ENCODE measurements at places on chromosomes 6 and 20.

GRCh38 chr6:104325341-104326172 lies 534.2 kb downstream of the HACE1 start:
- DNase-seq, result no peak

DNA sequence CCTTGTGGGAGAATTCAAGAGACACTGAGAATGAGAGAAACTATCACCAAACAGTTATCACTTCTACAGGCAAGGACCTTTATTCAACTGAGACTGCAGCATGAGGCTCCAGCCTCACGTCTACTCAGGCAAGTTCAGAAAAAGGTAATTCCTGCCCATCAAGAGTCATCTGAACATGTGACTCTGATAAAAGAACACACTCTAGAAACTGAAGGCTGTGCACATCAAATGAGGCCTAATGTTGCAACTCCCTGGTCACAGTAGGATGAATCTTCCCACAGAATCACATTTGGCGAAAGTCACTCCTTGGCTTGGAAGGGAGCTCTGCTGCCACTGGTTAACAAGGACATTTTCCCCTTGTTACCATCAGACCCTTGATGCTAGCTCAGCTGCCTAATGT lies 71.2 kb upstream of the EMILIN3 start:
- no peak for DNase-seq

GRCh38 chr6:24107294-24107693 lies 18.7 kb upstream of the NRSN1 start:
- DNase-seq, result no peak

DNA sequence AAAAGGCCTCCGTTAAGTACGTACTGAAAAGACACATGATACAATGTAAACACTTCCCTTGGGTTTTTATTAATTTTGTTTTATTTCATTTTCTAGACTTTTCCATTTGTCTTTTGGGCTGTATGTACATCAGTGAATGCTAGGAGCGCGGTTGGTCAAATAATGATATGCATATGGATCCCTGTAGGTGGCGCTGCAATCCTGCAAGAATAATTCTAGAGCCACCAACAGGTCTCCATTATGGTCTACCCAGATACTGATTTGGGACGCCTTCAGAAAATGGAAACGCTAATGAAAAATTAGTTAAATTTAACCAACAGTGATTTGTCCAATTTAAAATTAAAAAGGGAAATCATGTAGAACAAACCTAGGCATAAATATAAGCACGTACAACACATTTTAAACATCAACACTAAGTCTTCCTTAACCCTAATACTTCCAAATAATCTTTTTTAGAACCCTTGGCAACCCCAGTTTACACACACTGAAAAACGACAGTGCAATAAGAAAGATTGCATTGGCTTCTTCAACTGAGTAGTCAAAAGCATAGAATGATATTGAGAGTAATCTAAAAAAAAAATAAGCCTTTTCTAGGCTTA lies 433.5 kb downstream of the RFPL4B start:
- peak; percentile 48 for DNase-seq

DNA sequence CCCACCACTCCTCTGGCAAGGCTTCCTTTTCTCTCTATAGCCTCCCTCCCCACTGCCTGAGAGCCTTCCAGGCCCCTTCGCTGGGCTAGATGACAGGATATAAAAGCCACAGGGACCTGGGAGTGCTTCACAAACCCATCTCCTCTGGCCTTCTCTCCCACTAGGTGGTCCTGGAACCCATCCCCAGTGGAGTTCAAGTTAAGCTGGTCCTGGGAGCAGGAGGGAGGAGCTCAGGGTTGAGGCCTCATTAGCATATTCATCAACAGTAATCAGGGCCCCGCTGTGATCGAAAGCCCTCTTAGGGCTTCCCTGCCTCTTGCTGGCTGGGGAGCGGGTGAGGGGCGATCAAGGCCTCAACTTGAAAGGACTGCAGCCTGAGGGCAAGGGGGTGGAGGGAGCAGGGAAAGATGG lies 9.1 kb downstream of the EBF4 start:
- DNase-seq, result no peak

DNA sequence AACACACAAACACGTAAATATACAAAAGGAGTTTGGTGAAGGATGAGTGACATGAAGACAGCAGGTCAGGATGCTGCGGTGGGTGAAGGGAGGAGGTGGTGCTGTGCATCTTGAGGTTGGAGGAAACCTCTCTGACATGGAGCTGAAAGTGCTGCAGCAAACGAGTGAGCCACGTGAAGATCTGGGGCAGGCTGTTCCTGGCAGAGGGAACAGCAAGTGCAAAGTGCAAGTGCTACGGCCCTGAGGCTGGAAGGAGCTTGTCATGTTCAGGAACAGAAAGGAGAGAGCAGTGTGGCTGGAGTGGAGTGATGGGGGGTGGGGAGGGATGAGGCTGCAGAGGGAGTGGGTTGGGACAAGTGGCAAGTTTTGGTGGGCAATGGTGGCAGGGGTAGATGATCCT lies 24.8 kb upstream of the ANGPT4 start:
- no peak for DNase-seq

DNA sequence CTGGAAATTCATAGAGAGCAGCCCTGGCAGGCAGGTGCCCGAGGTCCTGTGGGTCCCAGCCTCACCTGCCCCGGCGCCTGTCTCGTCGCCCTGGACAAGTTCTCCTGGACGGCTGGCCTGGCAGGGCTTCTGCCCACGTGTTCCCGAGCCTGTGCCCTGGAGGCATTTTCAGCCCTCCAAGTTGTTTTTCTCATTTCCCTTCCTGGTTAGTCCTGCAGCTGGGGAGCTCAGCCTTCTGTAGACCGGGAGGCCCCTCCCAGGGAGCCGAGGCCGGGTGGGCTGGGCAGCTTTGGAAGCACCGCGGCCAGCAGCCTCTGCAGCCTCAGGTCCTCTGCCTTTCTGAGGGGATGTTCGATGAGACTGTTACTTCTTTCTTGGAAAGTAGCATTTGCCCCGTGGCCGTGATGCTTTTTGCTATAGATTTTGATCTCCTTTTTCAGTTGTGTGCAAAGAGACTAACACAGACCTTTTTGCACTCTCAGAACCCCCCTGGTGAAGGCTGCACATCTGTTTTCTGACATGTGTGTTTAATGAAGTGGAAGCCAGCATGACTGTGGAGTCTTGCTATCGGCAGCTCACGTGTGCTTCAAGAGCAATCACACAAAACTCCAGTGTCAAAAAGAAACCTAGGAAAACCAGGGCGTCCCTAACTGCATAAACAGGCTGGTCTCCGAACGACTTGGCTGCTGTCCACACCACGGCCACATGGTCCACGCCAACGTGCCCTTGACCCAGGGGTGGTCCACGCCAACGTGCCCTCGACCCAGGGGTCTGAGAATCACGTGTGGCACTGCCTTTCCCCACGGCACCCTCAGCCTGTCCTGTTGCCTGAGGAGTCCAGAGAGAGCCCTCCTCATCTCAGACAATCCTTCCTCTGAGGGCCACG lies 207.5 kb downstream of the SMOC2 start:
- no peak for DNase-seq

GRCh38 chr6:43302126-43302525 lies 4.1 kb downstream of the SLC22A7 start:
- DNase-seq, result no peak

DNA sequence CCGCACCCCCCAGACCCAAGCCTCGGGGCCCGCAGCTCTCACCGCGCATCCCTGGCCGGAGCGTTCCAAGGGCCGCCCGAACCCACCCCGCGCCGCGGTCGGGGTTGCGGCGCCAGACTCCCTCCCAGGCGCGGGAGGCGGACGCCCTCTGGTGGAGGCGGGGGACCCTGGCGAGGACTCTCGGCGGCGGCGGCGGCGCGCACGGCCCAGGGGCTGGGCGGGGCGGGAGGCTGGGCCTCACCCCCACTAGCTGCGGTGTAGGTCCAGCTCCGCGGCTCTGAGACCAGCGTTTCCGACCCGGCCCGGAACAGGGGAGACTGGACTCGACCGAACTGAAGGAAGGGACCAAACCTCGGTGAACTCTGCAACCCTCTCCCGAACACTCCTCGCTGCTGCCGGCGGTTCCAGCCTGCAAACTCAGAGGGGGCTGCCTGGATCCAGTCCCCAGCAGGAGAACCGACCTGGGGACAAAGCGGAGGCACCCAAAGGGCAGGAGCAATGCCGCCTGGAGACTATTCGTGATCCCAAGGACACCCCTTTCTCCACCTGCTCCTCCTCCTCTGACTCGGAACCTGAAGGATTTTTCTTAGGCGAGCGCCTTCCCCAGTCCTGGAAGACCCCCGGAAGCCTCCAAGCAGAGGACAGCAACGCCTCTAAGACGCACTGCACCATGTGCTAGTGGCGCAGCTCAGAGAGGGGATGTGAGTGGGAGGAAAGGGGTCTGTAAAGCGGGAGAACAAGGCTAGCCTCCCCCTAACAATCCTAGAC lies 859 bp upstream of the TOMM6 start:
- peak; percentile 65 for DNase-seq

- no peak for DNase-seq
Measured at GRCh38 chr20:51710361-51710894, 57.8 kb downstream of the ATP9A start.

GRCh38 chr20:33864324-33864963 lies 53.3 kb downstream of the CHMP4B start:
- no peak for DNase-seq

- DNase-seq, result no peak
Measured at GRCh38 chr6:36913082-36913481, 27.3 kb downstream of the C6orf89 start.

DNA sequence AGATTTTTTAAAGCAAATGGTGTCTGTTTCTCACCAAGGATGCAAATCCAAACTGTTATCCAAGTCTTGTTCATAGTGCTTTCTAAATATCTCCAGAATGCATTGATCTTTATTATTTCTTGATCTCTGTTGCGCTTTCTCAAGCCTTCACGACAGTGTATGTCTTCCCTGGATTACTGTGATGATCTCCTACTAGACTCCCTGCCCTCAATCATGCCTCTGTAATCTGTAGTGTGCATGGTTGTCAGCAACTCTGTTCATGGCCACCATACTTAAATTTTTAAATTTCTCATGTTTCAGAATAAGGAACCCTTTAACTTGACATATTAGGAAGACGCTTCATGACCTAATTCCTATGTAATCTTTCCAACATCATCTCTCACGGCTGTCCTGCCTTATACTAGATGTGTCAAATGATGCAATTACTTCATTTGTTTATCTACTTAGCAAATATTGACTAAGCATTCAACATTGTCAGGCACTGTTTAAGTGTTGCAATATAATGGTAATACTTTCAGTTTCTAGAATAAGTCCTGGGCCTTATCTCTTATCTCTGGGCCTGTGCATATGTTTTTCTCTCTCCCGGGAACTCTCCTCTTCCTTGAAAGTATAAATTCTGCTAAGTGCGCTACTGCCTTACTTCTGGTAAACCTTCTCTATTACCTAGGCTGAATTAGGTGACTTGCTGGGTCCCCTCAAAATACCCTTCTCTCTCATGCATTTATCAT lies 25.6 kb upstream of the AHI1 start:
- no peak for DNase-seq

- DNase-seq, result no peak
Measured at GRCh38 chr6:37554480-37554819, 54.8 kb upstream of the CCDC167 start.

GRCh38 chr20:38726804-38727606 lies 2.7 kb downstream of the SLC32A1 start:
- no peak for DNase-seq

DNA sequence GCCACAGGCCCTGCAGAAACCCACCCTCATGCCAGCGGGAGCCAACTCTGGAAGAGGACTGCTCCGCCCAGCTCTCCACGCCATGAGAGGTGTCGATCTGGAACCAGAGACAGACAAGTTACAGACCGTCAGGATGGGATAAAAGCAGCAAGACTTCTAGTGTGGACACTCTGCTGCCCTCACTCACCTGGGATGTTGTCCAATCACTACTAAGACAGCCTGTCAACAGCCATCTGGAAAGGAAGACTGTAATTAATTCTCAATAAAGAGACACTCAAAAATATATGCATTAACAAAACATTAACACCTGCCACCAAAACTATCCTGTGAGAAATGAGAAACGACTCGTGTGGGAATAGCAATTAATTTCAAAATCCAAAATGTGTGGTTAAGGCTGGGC lies 28.3 kb downstream of the SLC2A4RG start:
- no peak for DNase-seq

Measured in omental fat pad (tissue), 4 donors.